ENCODE measurements at places on chromosomes 7 and 10.

DNA sequence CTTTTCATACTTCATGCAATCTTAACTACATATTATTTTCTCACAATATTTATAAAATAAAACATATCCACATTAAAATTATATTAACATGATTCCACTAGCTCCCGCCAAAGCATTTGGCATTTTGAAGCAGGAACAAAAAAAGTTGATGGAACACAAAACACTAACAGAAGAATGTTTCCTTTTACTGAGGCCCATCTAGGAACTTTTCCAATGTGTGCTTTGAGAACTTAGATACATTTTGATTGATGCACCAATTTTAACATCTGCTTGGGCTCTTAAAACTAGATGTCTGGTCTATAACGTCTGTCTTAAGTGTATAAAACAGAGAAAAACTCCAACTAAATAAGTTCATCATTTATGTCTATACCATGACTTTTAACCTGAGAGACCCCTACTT is 1214.8 kb downstream of the SORCS1 start:
- no peak for DNase-seq

DNA sequence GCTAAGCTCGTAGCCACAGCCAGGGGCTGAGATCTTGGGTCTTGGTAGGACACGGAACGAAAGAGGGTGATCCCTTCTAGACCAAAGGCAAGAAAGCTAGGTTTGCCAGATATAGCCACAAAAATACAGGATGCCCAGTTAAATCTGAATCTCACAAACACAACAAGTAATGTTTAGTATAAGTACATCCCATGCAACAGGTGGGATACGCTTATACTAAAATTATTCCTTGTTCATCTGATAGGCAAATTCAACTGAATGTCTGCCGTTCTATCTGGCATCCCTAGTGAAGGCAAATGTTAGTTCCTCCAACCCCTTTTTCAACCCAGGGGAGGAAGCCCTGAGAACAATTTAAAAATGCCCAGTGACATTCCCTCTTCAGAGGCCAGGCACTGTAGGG is 131.1 kb upstream of the MGMT start:
- no peak for DNase-seq

DNA sequence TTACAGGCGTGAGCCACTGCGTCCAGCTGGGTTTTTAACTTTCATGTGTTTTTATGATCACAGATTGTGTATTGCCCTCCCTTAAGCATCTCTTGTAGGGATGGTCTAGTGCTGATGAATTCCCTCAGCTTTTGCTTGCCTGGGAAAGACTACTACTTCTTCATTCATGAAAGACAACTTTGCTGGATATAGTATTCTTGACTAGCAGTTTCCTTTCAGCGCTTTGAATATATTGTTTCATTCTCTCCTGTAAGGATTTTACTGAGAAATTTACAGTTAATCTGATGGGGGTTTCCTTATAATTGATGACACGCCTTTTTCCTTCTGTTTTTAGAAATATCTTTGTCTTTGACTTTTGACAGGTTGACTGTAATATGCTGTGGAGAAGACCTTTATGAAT is 33.2 kb downstream of the STK31 start:
- no peak for DNase-seq

GRCh38 chr10:6208799-6209235 is 6.1 kb downstream of the PFKFB3 start:
- no peak for DNase-seq

DNA sequence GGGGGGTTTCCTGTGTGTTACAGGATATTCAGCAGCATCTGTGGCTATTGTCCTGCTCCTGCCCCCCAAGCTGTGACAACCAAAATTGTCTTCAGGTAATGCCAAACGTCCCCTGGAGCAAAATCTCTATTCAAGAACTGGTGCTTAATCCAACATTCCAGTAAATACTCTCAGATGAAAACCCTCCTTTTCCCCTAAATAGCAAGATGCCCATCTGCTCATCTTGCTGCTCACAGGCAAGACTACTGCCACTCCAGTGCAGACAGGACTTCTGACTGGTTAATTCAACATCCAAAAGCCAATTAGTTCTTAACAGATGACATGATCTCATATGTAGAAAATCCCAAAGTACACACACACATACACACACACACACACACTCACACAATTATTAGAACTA is 20.5 kb upstream of the JAZF1 start:
- no peak for DNase-seq

DNA sequence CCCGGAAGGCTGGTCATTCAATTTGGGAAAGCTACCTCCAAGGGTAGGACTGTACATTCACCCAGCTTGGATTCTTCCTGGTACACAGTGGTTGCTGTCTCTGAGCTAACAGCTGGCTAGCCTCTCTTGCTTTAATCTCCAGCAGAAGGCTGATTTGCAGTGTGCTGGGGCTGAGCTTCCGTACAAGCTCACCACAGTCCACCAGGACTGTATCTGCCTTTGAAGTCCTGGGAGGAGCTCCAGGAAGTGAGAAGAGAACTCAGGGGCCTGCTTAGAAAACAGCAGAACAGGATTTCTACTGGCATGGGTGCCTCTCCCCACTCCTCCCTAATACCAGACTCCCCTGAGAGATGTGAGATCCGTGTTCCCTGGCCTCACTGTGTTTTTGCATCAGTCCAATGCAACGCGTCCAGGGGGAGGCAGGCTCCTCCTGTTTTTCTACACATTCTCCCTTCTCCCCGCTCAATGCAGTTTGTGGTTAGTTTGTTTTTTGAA is 6.6 kb downstream of the AFAP1L2 start:
- no peak for DNase-seq

DNA sequence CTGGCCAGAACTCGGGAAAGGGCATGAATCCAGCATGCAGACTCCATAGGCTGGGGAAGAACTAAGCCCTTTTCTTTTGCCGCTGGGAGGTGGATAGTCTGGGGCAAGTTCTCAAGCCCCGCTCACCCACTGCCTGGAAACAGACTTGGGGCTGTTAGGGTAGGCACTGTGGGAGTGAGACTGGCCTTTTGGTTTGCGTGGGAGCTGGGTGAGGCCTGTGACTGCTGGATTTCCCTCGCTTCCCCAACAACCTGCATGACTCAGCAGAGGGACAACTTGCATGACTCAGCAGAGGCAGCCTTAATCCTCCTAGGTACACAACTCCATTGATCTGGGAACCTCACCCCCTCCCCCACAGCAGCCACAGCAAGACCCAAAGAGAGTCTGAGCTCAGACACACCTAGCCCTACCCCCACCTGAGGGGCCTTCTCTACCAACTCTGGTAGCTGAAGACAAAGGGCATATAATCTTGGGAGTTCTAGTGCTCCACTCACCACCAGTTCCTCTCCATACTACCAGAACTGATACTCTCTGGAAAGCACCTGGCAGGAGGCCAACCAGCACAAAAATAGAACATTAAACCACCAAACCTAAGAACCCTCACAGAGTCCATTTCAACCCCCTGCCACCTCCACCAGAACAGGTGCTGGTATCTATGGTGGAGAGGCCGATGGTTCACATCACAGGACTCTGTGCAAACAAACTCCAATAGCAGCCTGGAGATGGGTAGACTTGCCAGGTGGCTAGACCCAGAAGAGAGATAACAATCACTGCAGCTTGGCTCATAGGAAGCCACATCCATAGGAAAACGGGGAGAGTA is 81.4 kb upstream of the LAMB4 start:
- peak; percentile 48 for DNase-seq

DNA sequence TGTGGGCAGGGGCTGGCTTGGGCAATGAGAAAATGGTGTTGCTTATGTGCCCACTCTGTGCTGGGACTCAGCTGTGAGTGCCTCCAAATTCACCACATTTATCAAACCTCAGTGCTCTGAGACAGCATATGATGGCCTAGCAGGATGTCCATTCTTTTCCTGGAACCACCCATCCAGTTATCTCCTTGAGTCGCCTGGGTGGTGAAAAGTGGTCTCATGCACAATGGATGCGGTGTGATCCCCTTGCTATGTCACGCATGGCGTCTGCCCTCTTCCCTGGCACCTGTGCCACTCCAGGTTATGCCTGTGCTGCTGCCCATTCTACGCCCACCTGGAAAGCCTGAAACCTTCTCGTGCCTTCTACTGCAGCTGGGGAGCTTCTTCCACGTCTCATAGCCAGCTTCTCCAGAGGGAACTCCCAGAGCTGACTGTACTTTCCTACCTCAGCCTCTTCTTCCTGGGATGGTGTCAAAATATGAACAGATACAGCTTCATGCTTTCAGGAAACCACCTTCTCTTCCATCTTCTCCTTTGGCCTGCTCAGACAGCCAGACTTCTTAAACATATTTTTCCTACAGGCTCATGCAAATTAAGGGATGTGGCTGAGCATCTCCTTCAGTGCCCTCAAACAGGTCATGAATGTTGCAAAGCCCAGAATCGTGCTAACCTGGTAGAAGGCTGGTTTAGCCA is 147.3 kb downstream of the PFKFB3 start:
- no peak for DNase-seq

DNA sequence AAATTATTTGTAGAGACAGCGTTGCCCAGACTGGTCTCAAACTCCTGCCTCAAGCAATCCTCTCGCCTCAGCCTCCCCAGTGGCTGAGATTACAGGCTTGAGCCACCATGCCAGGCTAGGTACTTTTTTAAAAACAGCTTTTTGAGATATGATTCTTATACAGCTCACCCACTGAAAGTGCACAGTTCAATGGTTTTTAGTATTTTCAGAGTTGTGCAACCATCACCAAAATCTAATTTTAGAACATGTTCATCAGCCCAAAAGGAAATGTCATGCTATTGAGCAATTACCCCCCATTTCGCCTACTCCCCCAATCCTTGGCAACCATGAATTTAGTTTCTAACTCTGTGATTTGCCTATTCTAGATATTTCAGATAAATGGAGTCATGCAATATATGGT is 73.7 kb downstream of the EVX1 start:
- no peak for DNase-seq

DNA sequence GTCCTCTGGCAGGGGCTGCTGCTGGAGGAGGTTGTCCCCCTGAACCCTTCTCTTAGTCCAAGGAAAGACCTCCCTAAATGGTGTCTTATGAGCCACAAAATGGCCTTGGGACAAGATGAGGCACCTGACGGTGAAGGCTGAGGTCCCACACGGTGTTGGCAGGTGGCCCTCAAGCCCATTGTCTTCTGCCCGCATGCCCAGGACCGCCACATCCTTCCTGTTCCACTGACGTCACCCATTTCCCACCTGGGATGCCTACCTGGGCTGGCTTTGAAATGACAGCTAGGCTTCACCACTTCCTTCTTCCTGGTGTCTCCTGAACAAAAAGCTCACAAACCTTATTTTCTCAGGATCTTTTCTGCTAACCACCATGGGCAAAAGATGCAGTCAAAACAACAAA is 2.1 kb upstream of the DMBT1 start:
- DNase-seq = no peak

DNA sequence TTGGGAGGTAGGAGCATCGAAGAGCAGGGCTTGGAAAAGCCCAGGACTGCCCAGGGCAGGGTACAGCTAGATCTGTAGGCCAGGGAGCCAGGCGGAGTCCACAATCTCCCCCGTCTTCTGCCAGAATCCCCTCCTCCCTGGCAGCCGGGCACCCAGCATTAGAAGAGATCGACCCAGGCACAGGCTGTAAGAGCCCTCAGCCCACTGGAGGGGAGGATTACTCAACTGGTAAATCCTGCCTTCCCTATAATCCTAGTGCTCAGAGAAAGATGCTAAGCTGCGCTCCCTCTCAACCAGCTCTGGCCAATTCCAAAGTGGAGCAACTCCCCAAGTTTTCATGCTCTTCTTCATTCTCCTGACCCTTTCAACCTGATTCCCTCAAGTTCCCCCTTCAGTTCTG is 3.2 kb downstream of the SPOCK2 start:
- no peak for DNase-seq

DNA sequence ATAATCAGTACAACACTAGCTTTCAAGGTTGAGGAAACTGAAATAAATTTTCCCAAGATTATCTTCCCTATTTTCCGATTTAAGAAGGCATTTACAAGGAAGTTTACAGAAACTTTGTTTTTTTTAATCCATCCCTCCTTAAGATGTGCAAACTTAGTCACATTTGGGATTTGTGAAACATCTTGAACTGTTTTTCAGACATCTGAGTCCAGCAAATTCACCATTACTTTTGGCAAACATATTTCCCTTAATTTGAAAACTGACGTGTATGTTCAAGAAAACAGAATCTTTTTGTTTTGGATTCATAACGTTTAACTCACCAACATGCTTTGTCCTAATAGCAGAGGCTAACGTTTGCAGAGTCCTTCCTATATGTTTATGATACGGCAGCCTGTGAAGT is 19.5 kb downstream of the GLI3 start:
- DNase-seq = no peak

DNA sequence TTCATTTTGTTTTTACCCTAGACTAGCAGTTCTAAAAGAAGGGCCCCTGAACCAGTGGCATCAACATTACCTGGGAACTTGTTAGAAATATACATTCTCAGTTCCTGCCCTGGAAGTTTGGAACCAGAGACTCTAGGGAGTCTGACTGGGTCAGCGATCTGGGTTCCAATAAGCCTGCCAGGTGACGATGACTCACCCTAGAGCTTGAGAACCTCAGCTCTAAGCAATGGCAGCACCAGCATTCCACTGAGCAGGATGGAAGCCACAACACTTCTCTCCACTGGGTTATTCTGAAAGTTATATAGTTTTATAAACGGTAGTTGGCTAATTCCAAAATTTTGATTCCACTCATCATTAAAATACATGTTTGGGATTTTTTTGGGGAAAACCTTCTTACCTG is 97.0 kb upstream of the AMPH start:
- DNase-seq = no peak

- DNase-seq = no peak
Observed at GRCh38 chr7:89593125-89593524, 561.1 kb upstream of the STEAP1 start.

DNA sequence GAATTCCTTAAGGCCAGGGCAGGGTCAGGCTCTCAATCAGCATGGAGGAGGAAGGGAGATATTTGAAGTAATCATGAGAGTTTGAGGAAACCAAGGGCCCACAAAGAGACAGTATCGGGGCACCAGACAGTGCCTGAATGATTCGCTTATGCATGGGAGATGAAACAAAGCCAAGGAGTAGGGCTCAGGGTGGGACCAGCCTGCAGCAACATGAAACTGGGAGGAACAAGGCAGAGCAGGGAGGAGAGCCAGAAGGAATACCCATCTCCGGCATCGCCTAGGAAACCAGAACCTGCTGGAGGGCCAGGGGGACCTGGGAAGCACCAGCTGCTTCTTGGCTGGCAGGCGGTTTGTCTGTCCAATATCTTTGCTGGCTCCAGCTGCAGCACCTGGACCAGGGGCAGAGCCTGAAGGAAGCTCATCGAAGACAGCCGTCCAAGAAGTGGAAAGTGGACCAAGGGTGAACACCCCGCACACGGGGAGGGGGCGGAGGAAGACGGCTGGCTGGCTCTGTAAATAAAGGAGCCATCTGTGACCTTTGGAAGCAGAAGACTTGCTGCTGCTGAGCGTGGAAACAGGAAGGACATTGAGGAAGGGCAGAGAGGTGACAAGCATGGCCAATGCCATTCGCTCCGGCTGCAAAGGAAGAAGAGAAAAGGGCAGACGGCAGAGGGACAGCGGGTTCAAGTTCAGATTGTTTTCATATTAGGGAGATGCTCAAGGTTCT is 34.4 kb upstream of the ECHDC3 start:
- DNase-seq = no peak

GRCh38 chr10:61804414-61804813 is 97.1 kb upstream of the ARID5B start:
- peak; percentile 54 for DNase-seq

- no peak for DNase-seq
Observed at GRCh38 chr10:80741278-80741677, 203.6 kb downstream of the SH2D4B start.
